ENCODE measurements at places on chromosomes 3 and 15.

GRCh38 chr15:81410318-81410753 is 36.3 kb upstream of the TMC3 start:
- peak; percentile 61 for DNase-seq
- H3K27ac ChIP-seq: no peak overlapping the region
- no peaks in the 10 kb centered on the region for H3K27me3 ChIP-seq
- peak overlapping the region; percentile 12 for H3K4me3 ChIP-seq
- H3K36me3 ChIP-seq: no peaks in the 10 kb centered on the region

DNA sequence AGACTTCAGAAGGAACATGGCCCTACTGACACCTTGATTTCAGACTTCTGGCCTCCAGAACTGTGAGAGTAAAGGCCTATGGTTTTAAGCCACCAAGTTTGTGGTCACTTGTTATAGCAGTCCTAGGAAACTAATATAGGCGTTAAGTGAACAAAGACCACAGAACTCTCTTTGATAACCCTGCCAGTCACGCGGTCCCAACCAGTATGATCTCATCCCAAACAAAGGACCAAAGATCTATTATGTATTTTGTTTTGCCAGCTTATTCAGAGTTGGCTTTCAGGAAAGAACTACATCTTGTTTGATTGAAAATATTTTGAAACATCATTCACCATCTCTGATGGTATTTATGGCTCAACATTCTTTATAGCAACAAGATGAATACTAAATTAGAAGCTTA is 294.4 kb upstream of the SLCO3A1 start:
- no peak for DNase-seq
- no peaks in the 10 kb centered on the region for H3K4me1 ChIP-seq
- no peak overlapping the region for H3K27ac ChIP-seq
- no peak overlapping the region for H3K4me3 ChIP-seq
- no peaks in the 10 kb centered on the region for H3K36me3 ChIP-seq

GRCh38 chr15:41511331-41511898 is 2.2 kb downstream of the LTK start:
- H3K27me3 ChIP-seq: peaks cover 78% of the 10 kb centered on the region
- no peak overlapping the region for H3K27ac ChIP-seq
- H3K4me3 ChIP-seq: peak overlapping the region; percentile 27

DNA sequence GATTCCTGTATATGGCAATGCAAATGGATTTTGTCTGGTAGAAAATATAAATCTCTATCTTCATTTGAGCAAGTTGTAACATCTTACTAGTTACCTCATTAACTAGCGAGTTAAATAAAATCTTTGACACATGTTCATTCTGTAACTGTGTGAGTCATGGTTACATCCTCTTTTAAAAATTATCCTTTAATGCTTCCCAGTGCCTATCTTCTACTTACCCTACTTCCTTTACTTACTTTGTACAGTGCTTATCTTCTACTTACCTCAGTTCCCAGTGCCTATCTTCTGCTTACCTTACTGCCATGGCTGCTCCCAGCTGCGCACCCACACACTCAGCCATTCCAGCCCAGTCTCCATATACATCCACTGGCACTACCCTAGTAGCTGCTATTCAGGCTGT is 71.9 kb upstream of the GOLGA8B start:
- no peaks in the 10 kb centered on the region for H3K36me3 ChIP-seq
- DNase-seq: no peak
- H3K27ac ChIP-seq: no peak overlapping the region
- H3K27me3 ChIP-seq: no peaks in the 10 kb centered on the region

DNA sequence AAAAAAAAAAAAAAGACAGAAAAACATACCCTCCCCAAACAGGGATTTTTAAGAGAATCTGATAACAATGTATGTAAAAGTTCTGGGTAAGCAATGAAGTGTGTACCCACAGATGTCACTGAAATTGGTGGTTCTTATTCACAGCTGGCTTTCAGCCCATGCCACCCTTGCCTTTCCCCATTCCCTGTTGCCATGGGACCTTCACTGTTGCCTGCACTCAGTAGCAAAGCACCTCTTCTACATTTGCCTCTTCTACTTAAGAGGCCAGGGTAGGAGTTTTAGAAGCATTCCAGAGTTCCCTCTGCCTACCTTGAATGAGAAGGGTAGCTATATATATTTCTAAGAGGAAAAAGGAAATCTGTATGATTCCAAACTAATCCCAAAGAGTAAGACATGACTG is 57.4 kb downstream of the FMN1 start:
- H3K4me3 ChIP-seq: no peak overlapping the region
- no peak overlapping the region for H3K27ac ChIP-seq
- peaks cover 6% of the 10 kb centered on the region for H3K4me1 ChIP-seq
- no peak for DNase-seq

GRCh38 chr3:128667641-128668040 is 17.0 kb upstream of the RPN1 start:
- H3K36me3 ChIP-seq: no peaks in the 10 kb centered on the region
- no peak overlapping the region for H3K27ac ChIP-seq
- H3K4me3 ChIP-seq: no peak overlapping the region
- no peak for DNase-seq
- H3K4me1 ChIP-seq: no peaks in the 10 kb centered on the region

GRCh38 chr3:127375151-127375930 is 87.5 kb upstream of the PRR20G start:
- H3K4me3 ChIP-seq: no peak overlapping the region
- no peaks in the 10 kb centered on the region for H3K27me3 ChIP-seq
- H3K4me1 ChIP-seq: no peaks in the 10 kb centered on the region
- no peak for DNase-seq
- no peak overlapping the region for H3K27ac ChIP-seq
- H3K36me3 ChIP-seq: no peaks in the 10 kb centered on the region

DNA sequence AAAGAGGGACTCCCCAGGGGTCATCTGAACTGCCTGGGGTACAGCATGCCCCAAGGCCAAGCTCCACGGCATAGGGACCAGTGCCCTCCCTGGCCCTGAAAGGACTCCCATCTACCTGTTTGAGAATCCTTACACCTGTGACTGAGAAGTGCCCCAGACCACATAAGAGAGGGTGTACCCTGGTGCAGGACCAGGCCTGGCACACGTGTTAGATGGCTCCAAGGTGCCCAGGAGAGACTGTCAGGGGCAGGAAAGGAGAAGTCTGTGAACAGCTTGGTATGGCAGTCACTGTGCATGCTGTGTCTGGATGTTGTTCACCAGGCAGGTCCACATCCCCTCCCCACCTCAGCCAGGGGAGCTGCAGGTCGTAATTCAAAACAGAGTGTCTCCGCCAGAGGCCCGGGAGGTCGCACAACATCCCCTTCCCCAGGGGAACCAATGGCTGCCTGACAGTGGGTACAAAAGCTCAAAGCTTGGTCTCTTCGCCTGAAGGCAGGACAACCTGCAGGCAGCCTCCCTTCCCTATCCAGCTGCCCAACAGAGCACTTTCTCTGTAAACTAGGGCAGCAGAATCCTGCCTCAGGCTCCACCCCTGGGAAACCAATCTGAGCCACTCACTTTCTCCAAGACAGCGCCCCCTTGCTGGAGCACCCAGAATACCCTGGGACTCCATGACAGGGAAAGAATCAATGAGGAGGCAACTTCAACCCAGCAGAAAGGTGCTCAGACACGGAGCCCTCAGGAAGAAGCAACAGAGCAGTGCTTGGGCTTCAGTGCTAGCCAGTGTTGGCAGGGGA is 3.9 kb downstream of the NUP210 start:
- H3K4me1 ChIP-seq: peaks cover 67% of the 10 kb centered on the region
- no peaks in the 10 kb centered on the region for H3K27me3 ChIP-seq
- H3K4me3 ChIP-seq: no peak overlapping the region
- H3K27ac ChIP-seq: peak overlapping the region; percentile 79
- DNase-seq: no peak

GRCh38 chr15:39498629-39499028 is 82.2 kb upstream of the THBS1 start:
- H3K4me3 ChIP-seq: no peak overlapping the region
- no peaks in the 10 kb centered on the region for H3K36me3 ChIP-seq
- no peak for DNase-seq

GRCh38 chr15:38463893-38464292 is 10.0 kb downstream of the FAM98B start:
- no peaks in the 10 kb centered on the region for H3K27me3 ChIP-seq
- DNase-seq: no peak
- H3K36me3 ChIP-seq: no peaks in the 10 kb centered on the region
- no peak overlapping the region for H3K4me3 ChIP-seq

- peaks cover 40% of the 10 kb centered on the region for H3K36me3 ChIP-seq
- H3K27ac ChIP-seq: no peak overlapping the region
- H3K27me3 ChIP-seq: no peaks in the 10 kb centered on the region
These were observed 12.7 kb downstream of the CPOX start for GRCh38 chr3:98580401-98581386.

- no peak for DNase-seq
- H3K4me1 ChIP-seq: no peaks in the 10 kb centered on the region
- no peak overlapping the region for H3K4me3 ChIP-seq
- no peak overlapping the region for H3K27ac ChIP-seq
- no peaks in the 10 kb centered on the region for H3K36me3 ChIP-seq
These were observed 1161.4 kb downstream of the OTOL1 start for GRCh38 chr3:162658003-162658402.

- no peak overlapping the region for H3K4me3 ChIP-seq
- H3K27me3 ChIP-seq: peaks cover 11% of the 10 kb centered on the region
- H3K27ac ChIP-seq: no peak overlapping the region
- H3K4me1 ChIP-seq: peaks cover 86% of the 10 kb centered on the region
These were observed 109.9 kb downstream of the IQSEC1 start for GRCh38 chr3:12963231-12963896.

GRCh38 chr15:70528816-70529215 is 234.5 kb downstream of the UACA start:
- DNase-seq: no peak
- H3K4me3 ChIP-seq: no peak overlapping the region
- no peaks in the 10 kb centered on the region for H3K27me3 ChIP-seq

GRCh38 chr3:134601539-134602439 is 49.0 kb downstream of the KY start:
- H3K36me3 ChIP-seq: no peaks in the 10 kb centered on the region
- no peak for DNase-seq
- no peaks in the 10 kb centered on the region for H3K27me3 ChIP-seq
- no peak overlapping the region for H3K27ac ChIP-seq
- H3K4me1 ChIP-seq: peaks cover 6% of the 10 kb centered on the region

- H3K27me3 ChIP-seq: no peaks in the 10 kb centered on the region
- H3K36me3 ChIP-seq: no peaks in the 10 kb centered on the region
- no peak overlapping the region for H3K27ac ChIP-seq
- no peaks in the 10 kb centered on the region for H3K4me1 ChIP-seq
These were observed 88.2 kb downstream of the PLOD2 start for GRCh38 chr3:146072824-146073223.

GRCh38 chr3:189353318-189353965 is 181.7 kb downstream of the TPRG1 start:
- DNase-seq: no peak
- H3K36me3 ChIP-seq: no peaks in the 10 kb centered on the region
- H3K4me3 ChIP-seq: no peak overlapping the region

DNA sequence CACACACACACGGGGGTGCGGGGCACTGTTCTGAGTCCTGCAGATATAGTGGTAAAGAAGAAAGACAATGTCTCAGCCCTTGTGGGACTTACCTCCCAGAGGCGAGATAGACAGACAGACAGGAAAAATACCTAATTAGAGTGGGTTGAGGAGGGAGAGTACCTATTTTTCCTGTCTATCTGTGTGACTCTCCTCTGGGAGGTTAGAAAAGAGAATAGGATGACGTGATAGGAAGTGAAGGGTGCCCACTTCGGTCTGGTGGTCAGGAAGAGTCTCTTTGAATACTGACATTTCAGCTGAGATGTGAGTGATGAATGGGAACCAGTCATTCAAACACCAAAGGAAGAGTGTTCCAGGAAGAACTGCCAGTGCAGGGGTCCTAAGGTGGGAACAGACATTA is 4.1 kb upstream of the APOD start:
- H3K27me3 ChIP-seq: no peaks in the 10 kb centered on the region
- no peak overlapping the region for H3K4me3 ChIP-seq
- no peak for DNase-seq
- no peaks in the 10 kb centered on the region for H3K36me3 ChIP-seq

- DNase-seq: no peak
- H3K36me3 ChIP-seq: no peaks in the 10 kb centered on the region
- no peak overlapping the region for H3K27ac ChIP-seq
- H3K4me3 ChIP-seq: no peak overlapping the region
These were observed 15.9 kb downstream of the COMMD2 start for GRCh38 chr3:149736175-149736952.

DNA sequence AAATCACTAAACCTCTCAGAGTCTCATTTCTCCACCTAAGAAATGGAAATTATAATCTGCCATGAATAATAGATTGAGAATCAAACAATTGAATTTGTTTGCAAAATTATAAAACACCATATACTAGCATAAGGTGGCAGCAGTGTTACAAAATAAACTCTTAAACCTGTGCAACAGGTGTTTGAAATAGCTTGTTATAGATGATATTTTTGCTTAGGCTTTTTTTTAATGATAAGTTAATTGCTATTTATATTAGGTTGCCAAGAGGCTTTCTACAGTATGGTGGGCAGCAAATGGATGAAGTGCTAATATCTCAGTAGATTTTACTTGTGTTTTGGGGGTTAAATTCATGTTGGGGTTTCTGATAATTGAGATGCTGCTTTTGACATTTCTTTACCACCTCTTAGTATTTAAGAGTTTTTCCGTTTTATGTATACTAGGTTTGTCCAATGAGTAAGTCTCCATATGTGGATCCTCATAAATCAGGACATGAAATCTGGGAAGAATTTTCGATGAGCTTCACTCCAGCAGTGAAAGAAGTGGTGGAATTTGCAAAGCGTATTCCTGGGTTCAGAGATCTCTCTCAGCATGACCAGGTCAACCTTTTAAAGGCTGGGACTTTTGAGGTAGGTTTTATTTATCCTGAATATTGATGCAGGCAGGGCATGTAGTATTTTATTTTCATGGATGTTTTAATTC is 19.6 kb downstream of the NR1D2 start:
- H3K4me1 ChIP-seq: peaks cover 3% of the 10 kb centered on the region
- no peaks in the 10 kb centered on the region for H3K27me3 ChIP-seq
- no peak overlapping the region for H3K27ac ChIP-seq
- no peak overlapping the region for H3K4me3 ChIP-seq
- H3K36me3 ChIP-seq: peaks cover 17% of the 10 kb centered on the region
- no peak for DNase-seq

GRCh38 chr3:7917443-7918151 is 584.0 kb upstream of the LMCD1 start:
- no peak overlapping the region for H3K4me3 ChIP-seq
- no peaks in the 10 kb centered on the region for H3K36me3 ChIP-seq
- no peaks in the 10 kb centered on the region for H3K4me1 ChIP-seq
- no peak for DNase-seq

- no peaks in the 10 kb centered on the region for H3K27me3 ChIP-seq
- H3K4me1 ChIP-seq: no peaks in the 10 kb centered on the region
- DNase-seq: no peak
- H3K36me3 ChIP-seq: no peaks in the 10 kb centered on the region
These were observed 70.3 kb downstream of the SLMAP start for GRCh38 chr3:57826245-57826951.
